ENCODE measurements at places on chromosomes 6 and 20. TPM values are rescaled to one million over a fixed set of nuclear protein-coding genes. Genes with fewer than 3 reads are reported as not detected.

CCDC170 gene
- total RNA-seq, result 3.3 TPM

FOXC1 gene
- total RNA-seq, result 36.0 TPM

SLC32A1 gene
- not detected for total RNA-seq

ADGRG6 gene
- total RNA-seq, result 41.2 TPM

TGM3 gene
- not detected for total RNA-seq

CST2 gene
- not detected for total RNA-seq

RAET1G gene
- 1.5 TPM for total RNA-seq

BTN1A1 gene
- not detected for total RNA-seq

BFSP1 gene
- 0.63 TPM for total RNA-seq

WFDC5 gene
- total RNA-seq, result not detected

SPDEF gene
- not detected for total RNA-seq

CNR1 gene
- total RNA-seq, result 17.1 TPM

SLC17A1 gene
- not detected for total RNA-seq

TP53TG5 gene
- not detected for total RNA-seq

CRNKL1 gene
- total RNA-seq, result 29.1 TPM

Measured in tibial nerve (tissue), 4 donors.